Ovary (tissue), 10 donors: ENCODE measurements at places on chromosomes 7 and 10.
A peak's percentile ranks its signal among the peaks of the same experiment; 100 is the strongest.

GRCh38 chr7:153496257-153496656, 555.9 kb upstream of the DPP6 start:
- no peaks in the 10 kb centered on the region for H3K4me1 ChIP-seq
- no peak overlapping the region for H3K4me3 ChIP-seq
- no peak for DNase-seq
- H3K27ac ChIP-seq = no peak overlapping the region
- H3K36me3 ChIP-seq = no peaks in the 10 kb centered on the region

DNA sequence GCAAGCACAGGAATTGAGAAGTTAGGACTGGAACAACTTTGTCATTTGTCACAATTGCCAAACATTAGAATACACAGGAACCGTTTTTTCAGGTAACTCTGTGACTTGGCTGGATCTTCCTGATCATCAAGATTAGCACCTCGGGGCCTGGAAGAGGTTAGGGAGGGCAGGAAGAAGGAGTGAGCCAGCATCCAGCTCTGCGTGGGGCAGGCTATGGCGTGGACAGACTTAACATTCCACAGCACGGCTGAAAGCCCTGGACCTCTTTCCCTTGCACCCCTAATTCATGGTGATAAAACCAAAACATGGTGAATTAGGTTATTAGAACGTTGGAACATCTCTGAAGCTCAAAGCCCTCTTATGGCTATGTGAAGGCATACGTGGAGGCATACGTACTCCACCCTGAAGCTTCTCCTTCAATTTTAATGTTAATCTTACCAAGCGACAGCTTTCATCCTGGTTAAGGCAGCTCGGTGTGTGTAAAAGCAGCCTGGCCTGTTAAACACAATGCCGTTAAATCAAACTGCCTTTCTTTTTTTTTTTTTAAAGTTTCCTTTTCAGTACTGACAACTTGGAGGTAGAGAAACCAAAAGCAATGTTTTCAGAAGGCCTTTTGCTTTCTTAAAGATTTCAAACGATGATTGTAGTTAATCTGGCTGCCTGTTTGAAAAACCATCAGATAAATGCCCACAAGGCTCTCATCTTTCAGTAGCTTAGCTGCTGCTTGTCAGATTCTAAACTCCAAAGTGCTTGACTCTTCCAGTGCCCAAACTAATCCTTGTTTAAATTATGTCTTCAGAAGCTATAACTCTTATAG, 4.5 kb downstream of the GRK5 start:
- no peak overlapping the region for H3K4me3 ChIP-seq
- H3K27me3 ChIP-seq = no peaks in the 10 kb centered on the region
- no peaks in the 10 kb centered on the region for H3K36me3 ChIP-seq
- H3K4me1 ChIP-seq = peaks cover 11% of the 10 kb centered on the region

DNA sequence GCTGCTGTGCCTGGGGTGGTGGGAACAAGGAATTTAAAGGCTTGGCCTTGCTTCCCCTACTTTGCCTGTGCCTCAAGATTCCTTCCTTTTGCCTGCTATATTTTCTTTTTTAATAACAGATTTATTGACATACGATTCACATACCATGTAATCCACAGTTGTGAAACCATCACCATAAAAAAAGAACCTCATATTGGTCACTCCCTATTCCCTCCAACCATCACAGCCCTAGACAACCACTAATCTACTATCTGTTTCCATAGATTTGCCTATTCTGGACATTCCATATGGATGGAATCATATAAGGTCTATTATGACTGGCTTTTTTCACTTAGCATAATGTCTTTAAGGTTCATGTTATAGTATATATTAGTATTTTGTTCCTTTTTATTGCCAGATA, 59.3 kb upstream of the TRIM8 start:
- H3K36me3 ChIP-seq = no peaks in the 10 kb centered on the region
- peaks cover 2% of the 10 kb centered on the region for H3K4me1 ChIP-seq
- H3K27me3 ChIP-seq = no peaks in the 10 kb centered on the region
- H3K27ac ChIP-seq = no peak overlapping the region
- no peak for DNase-seq

- peak; percentile 70 for DNase-seq
- peak overlapping the region; percentile 75 for H3K27ac ChIP-seq
- no peaks in the 10 kb centered on the region for H3K36me3 ChIP-seq
- H3K4me3 ChIP-seq = no peak overlapping the region
- peaks cover 40% of the 10 kb centered on the region for H3K4me1 ChIP-seq
- no peaks in the 10 kb centered on the region for H3K27me3 ChIP-seq
Measured at GRCh38 chr7:43647673-43648472, 65.0 kb downstream of the STK17A start.

DNA sequence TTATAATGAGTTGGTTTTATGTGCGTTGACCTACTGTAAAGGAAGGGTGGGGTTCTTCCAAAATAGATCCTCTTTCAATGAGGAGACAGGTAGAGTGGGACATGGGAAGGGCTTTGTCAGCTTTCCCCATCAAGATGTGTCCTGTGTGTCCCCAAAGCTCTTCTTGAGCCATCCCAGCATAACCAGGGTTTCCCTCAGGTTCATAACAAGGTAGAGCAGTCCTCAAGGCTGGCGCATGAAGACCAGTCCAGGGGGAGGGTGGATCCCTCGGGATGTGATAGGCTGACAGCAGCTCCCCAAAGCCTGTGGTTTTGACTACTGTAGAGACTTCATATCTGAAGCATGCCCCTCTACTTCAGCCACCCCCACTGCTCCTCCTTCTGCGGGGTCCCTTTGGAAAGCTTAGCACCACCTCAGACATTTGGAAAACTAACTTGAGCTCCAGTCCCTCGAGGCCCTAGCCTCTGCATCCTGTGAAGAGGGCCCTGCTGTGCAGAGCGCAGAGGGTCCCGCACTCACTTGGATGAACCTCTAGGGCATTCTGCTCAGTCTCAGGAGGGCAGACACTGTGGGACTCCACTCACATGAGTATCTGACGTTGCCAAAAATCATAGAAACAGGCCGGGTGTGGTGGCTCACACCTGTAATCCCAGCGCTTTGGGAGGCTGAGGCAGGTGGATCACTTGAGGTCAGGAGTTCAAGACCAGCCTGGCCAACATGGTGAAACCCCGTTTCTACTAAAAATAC, 1.1 kb upstream of the GIMAP8 start:
- DNase-seq = no peak
- H3K4me3 ChIP-seq = no peak overlapping the region
- H3K27ac ChIP-seq = no peak overlapping the region
- no peaks in the 10 kb centered on the region for H3K27me3 ChIP-seq
- no peaks in the 10 kb centered on the region for H3K36me3 ChIP-seq
- no peaks in the 10 kb centered on the region for H3K4me1 ChIP-seq

- no peaks in the 10 kb centered on the region for H3K4me1 ChIP-seq
- no peaks in the 10 kb centered on the region for H3K36me3 ChIP-seq
- no peaks in the 10 kb centered on the region for H3K27me3 ChIP-seq
- no peak overlapping the region for H3K4me3 ChIP-seq
- DNase-seq = no peak
Measured at GRCh38 chr7:124718032-124718766, 47.4 kb downstream of the GPR37 start.

DNA sequence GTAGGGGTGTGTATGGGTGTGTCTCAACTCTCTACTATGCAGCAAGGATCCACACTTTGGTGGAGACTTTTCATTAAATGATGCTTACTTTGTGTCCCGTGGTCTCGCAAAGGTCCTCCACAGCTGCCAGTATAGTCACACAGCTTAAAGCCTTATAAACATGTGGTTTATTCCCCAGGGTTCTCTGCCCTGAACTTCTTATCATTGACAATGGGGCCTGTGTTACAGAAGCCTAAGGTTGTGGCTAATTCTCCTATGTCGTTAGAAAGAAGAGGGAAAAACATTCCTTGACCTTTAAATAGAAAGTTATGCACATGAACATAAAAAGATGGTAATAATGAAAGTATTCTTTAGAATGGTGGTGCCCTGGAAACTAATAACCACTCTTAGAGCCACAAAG, 201.4 kb downstream of the INHBA start:
- H3K27me3 ChIP-seq = no peaks in the 10 kb centered on the region
- DNase-seq = no peak

DNA sequence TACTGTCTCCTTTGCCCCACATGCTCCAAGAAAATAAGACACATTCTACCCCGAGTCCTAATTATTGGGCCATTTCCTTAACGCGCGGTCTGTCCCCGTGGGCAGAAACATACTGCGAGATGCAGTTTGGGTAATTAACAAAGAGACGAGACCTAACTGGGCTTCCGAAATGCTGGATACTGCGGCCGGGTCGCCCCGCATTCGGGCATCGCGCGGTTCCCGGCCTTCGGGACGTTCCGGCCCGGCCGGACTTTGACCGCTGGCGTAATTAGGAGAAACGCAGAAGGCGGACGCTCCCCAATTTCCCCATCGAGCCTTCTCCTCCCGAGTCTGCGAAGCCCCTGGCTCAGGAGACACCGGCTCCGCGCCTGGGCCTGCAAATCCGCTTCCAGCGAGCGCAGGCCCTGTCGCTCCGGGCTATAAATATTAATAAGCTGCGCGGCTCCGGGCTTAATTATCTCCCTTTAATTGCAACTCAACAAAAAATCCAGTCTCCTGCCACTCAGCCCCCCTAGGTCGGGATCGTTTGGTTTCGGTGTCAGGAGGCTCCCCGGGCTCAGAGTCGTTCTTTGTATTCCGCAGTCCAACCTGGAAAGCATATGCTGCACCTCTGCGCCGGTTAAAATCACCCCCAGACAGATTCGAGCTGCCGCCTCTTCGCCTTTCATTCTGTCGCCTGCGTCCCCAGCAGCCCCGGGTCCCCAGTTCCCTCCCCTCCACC, 131.5 kb downstream of the SPAG6 start:
- H3K27ac ChIP-seq = no peak overlapping the region
- peaks cover 2% of the 10 kb centered on the region for H3K27me3 ChIP-seq
- no peak for DNase-seq
- peaks cover 1% of the 10 kb centered on the region for H3K4me1 ChIP-seq
- peak overlapping the region; percentile 36 for H3K4me3 ChIP-seq

DNA sequence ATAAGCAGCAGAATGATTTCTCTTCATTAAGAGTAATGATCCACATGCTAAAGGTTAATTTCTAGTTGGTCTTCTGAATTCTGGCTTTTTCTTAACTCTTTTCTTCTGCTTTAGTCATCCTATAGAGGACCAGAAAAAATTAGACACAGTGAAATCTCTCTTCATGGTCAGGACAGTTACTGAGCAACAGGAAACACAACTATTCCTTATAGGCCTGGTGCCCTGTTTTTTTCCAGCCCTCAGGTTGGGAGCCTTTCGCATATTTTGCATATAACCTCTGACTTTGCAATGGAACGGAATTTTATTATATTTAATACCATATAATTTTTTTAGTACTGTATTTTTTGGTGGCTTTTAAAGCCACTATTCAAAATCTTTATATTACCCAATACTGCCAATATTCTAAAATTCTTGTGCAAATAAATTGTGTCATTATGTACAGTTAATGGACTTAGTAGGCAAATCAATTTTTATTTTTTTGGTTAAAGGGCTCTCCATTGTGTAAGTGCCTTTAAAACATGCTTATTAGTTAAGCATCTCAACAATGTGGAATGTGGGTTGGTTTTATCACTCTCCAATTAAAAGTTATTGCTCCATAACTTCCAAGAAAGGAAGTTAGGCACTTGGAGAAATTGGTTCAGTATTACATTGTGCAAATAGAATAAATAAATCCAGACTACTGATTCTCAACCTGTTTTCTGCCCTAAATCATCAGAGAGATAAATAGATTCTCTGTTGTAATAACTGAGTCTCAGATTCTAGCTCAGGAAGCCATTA, 22.5 kb downstream of the ARL4A start:
- no peak overlapping the region for H3K27ac ChIP-seq
- no peaks in the 10 kb centered on the region for H3K36me3 ChIP-seq
- no peak overlapping the region for H3K4me3 ChIP-seq
- H3K4me1 ChIP-seq = no peaks in the 10 kb centered on the region
- H3K27me3 ChIP-seq = no peaks in the 10 kb centered on the region

DNA sequence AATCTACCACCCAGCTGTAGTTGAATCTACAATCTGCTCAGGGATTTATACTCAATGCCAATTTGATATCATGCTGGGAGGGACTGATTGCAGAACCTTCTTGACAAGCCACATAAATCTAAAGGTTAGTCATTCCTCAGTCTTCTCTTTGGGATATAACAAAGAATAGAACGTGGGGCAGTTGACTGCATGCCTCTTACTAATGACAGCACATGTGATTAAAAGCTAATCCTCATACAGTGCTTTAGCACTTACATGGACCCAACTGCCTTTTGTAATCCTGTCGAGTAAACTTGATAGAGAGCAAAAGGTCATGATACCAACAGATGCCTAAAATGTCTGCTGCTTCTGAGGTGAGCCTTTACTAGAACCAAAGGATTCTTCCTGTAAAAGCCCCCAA, 12.3 kb downstream of the KLHL7 start:
- no peaks in the 10 kb centered on the region for H3K36me3 ChIP-seq
- H3K27me3 ChIP-seq = no peaks in the 10 kb centered on the region
- H3K4me1 ChIP-seq = peaks cover 3% of the 10 kb centered on the region
- DNase-seq = no peak
- no peak overlapping the region for H3K27ac ChIP-seq

DNA sequence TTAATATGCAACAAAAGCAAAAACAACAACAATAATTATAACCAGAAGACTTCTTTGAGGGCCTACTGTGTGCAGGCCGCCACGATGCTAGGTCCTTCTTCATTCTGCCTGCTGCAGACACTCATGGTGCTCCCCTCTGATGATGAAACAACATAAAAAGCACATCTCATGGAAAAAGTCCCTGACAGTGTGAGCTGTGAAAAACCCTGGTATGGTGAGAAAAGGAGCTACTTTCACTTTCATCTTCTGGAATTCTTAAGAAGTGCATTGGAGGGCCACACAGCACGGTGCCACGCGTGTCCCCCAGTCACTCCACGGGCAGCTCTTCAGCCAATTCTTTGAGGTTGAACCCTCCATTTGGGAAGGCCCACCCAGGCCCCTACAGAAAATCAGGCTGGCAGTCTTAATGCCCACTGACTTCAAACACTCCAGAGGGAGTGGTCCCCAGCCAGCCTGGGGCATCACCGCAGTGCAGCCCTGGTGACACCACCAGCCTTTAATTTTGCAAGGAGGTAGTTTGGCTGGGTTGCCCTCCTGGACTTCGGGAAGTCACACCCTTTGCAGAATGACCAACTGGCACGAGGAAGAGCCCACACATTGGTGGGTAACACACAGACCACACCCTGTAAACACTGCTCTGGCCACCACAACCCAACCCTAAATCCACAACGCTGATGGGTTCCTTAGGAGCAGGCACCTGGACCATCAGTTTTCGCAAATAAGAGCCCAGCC, 7.7 kb downstream of the KCNMA1 start:
- H3K4me3 ChIP-seq = no peak overlapping the region
- no peak for DNase-seq
- H3K27me3 ChIP-seq = no peaks in the 10 kb centered on the region
- no peaks in the 10 kb centered on the region for H3K36me3 ChIP-seq
- H3K27ac ChIP-seq = no peak overlapping the region

GRCh38 chr10:59877191-59877671, 29.1 kb downstream of the CCDC6 start:
- H3K27ac ChIP-seq = no peak overlapping the region
- no peak overlapping the region for H3K4me3 ChIP-seq
- DNase-seq = no peak
- no peaks in the 10 kb centered on the region for H3K36me3 ChIP-seq

GRCh38 chr7:17158261-17158660, 140.2 kb upstream of the AHR start:
- H3K4me3 ChIP-seq = no peak overlapping the region
- DNase-seq = no peak
- H3K27ac ChIP-seq = no peak overlapping the region
- H3K27me3 ChIP-seq = no peaks in the 10 kb centered on the region
- no peaks in the 10 kb centered on the region for H3K36me3 ChIP-seq

GRCh38 chr7:131046246-131046645, 281.4 kb upstream of the MKLN1 start:
- H3K4me3 ChIP-seq = no peak overlapping the region
- H3K36me3 ChIP-seq = no peaks in the 10 kb centered on the region
- no peak for DNase-seq
- H3K27ac ChIP-seq = no peak overlapping the region
